Natural killer cell treated with Interleukin-12 subunit alpha and Interleukin-12 subunit beta and Interleukin-15 and Interleukin-18, amount 100 ng/mL, for 72 hours (primary cell): ENCODE measurements at places on chromosomes 16 and 17.

GRCh38 chr17:70169709-70170597, 621 bp downstream of the KCNJ2 start:
- H3K27ac ChIP-seq = no peak overlapping the region
- peaks cover 5% of the 10 kb centered on the region for H3K4me1 ChIP-seq
- peak overlapping the region; percentile 61 for H3K4me3 ChIP-seq
- H3K36me3 ChIP-seq = peaks cover 5% of the 10 kb centered on the region
- DNase-seq = no peak

- H3K27ac ChIP-seq = no peak overlapping the region
- no peak overlapping the region for H3K4me3 ChIP-seq
- peaks cover 33% of the 10 kb centered on the region for H3K36me3 ChIP-seq
- DNase-seq = no peak
Observed at GRCh38 chr17:81621494-81622130, 15.3 kb downstream of the NPLOC4 start.

- H3K36me3 ChIP-seq = no peaks in the 10 kb centered on the region
- H3K4me3 ChIP-seq = no peak overlapping the region
- no peak overlapping the region for H3K27ac ChIP-seq
- peaks cover under 1% of the 10 kb centered on the region for H3K4me1 ChIP-seq
- H3K27me3 ChIP-seq = peaks cover 83% of the 10 kb centered on the region
- no peak for DNase-seq
Observed at GRCh38 chr17:38571833-38572668, 33.7 kb downstream of the SRCIN1 start.

- no peak for DNase-seq
- H3K27ac ChIP-seq = no peak overlapping the region
- peaks cover 8% of the 10 kb centered on the region for H3K4me1 ChIP-seq
- no peak overlapping the region for H3K4me3 ChIP-seq
Observed at GRCh38 chr17:80224683-80225082, 4.5 kb downstream of the SLC26A11 start.

DNA sequence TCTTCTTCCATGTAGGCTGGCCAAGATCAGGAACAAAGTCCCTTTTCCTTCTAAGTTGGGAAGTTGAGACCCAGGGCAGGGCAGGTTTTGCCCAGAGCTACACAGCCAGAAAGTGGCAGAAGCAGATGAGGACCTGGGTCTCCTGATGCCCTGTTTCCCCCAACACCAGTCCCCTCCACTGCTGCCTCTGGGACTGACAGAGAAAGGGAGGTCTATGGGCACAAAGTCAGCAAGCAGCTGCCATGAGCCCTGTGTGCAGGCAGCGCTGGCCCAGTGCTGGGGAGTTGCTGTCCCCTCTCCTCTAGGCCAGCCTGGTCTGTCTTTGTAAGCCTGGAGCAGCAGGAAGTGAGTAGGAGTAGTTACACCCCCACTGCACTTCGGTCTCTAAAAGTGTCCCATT, 46.9 kb upstream of the NKD1 start:
- H3K27ac ChIP-seq = no peak overlapping the region
- peaks cover 7% of the 10 kb centered on the region for H3K27me3 ChIP-seq
- no peaks in the 10 kb centered on the region for H3K4me1 ChIP-seq
- no peak for DNase-seq
- H3K36me3 ChIP-seq = no peaks in the 10 kb centered on the region

GRCh38 chr17:43832976-43833829, at the start of gene MPP3:
Gene MPP3, minus strand, starts transcription at chr17:43833146. Its CDS starts 1,240 bp downstream, at chr17:43831906.
- no peak within 1 kb of the TSS for H3K27ac ChIP-seq
- H3K4me3 ChIP-seq = peak within 1 kb of the TSS; percentile 75
- DNase-seq = no peak
- no peaks in the 10 kb centered on the region for H3K36me3 ChIP-seq
- H3K27me3 ChIP-seq = peaks cover 32% of the 10 kb centered on the region
- peaks cover 12% of the 10 kb centered on the region for H3K4me1 ChIP-seq

GRCh38 chr16:14564323-14564722, 65.7 kb downstream of the PARN start:
- no peaks in the 10 kb centered on the region for H3K36me3 ChIP-seq
- no peak overlapping the region for H3K4me3 ChIP-seq
- DNase-seq = no peak
- H3K27ac ChIP-seq = no peak overlapping the region
- peaks cover 8% of the 10 kb centered on the region for H3K4me1 ChIP-seq

DNA sequence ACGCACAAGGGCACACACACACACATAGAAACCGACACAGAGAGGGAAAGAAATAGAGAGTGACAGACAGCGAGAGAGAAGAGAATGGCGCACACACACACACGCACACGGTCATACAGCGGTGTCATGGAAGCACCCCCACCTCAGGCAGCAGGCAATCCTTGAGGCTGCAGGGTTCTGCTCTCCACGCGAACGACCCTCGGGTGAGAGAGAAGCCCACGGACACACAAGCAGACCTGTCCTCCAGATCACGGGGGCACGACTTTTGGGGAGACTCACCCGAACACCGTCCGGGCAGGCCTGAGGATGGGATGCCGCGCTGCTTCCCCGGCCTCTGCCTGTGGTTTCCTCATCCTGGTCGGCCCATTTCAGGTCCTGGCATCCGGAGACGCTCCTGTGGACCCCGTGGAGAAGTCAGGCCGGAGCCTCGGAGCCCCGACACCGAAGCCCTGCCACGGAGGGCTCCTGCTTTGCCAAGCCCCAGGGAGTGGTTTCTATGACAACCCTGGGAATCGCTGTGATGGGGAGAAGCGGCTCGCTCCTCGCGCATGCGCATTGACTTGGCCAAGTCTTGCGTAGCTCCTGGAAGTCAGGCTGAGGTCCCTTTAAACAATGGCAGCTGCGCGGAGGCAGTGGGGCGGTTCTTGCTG, 118.2 kb upstream of the KCNJ18 start:
- peak overlapping the region; percentile 8 for H3K4me3 ChIP-seq
- no peak for DNase-seq
- H3K27ac ChIP-seq = no peak overlapping the region
- peaks cover 28% of the 10 kb centered on the region for H3K27me3 ChIP-seq

GRCh38 chr16:53821957-53822625, 118.1 kb downstream of the FTO start:
- no peak overlapping the region for H3K4me3 ChIP-seq
- peak overlapping the region; percentile 7 for H3K27ac ChIP-seq
- H3K27me3 ChIP-seq = no peaks in the 10 kb centered on the region

- no peaks in the 10 kb centered on the region for H3K27me3 ChIP-seq
- H3K4me3 ChIP-seq = no peak overlapping the region
- no peak for DNase-seq
- no peak overlapping the region for H3K27ac ChIP-seq
- H3K36me3 ChIP-seq = no peaks in the 10 kb centered on the region
Observed at GRCh38 chr16:495127-495748, 32.3 kb upstream of the CAPN15 start.

GRCh38 chr17:50213026-50214022, 11.9 kb upstream of the COL1A1 start:
- no peak overlapping the region for H3K4me3 ChIP-seq
- DNase-seq = peak; percentile 89
- no peak overlapping the region for H3K27ac ChIP-seq
- peaks cover 33% of the 10 kb centered on the region for H3K27me3 ChIP-seq
- no peaks in the 10 kb centered on the region for H3K36me3 ChIP-seq

GRCh38 chr17:38464723-38465390, 36.6 kb downstream of the ARHGAP23 start:
- H3K4me1 ChIP-seq = no peaks in the 10 kb centered on the region
- H3K27ac ChIP-seq = no peak overlapping the region
- H3K27me3 ChIP-seq = no peaks in the 10 kb centered on the region
- H3K36me3 ChIP-seq = no peaks in the 10 kb centered on the region
- no peak overlapping the region for H3K4me3 ChIP-seq

- H3K4me1 ChIP-seq = peaks cover 43% of the 10 kb centered on the region
- H3K36me3 ChIP-seq = no peaks in the 10 kb centered on the region
- H3K27me3 ChIP-seq = no peaks in the 10 kb centered on the region
- H3K27ac ChIP-seq = peak overlapping the region; percentile 67
Observed at GRCh38 chr16:3841729-3842508, 38.6 kb downstream of the CREBBP start.

GRCh38 chr17:37731056-37731455, 13.8 kb downstream of the HNF1B start:
- H3K4me1 ChIP-seq = no peaks in the 10 kb centered on the region
- H3K4me3 ChIP-seq = no peak overlapping the region
- no peak for DNase-seq
- no peak overlapping the region for H3K27ac ChIP-seq

GRCh38 chr17:676060-676700, 38.5 kb downstream of the VPS53 start:
- DNase-seq = no peak
- no peaks in the 10 kb centered on the region for H3K27me3 ChIP-seq
- H3K36me3 ChIP-seq = peaks cover 11% of the 10 kb centered on the region
- no peak overlapping the region for H3K27ac ChIP-seq

DNA sequence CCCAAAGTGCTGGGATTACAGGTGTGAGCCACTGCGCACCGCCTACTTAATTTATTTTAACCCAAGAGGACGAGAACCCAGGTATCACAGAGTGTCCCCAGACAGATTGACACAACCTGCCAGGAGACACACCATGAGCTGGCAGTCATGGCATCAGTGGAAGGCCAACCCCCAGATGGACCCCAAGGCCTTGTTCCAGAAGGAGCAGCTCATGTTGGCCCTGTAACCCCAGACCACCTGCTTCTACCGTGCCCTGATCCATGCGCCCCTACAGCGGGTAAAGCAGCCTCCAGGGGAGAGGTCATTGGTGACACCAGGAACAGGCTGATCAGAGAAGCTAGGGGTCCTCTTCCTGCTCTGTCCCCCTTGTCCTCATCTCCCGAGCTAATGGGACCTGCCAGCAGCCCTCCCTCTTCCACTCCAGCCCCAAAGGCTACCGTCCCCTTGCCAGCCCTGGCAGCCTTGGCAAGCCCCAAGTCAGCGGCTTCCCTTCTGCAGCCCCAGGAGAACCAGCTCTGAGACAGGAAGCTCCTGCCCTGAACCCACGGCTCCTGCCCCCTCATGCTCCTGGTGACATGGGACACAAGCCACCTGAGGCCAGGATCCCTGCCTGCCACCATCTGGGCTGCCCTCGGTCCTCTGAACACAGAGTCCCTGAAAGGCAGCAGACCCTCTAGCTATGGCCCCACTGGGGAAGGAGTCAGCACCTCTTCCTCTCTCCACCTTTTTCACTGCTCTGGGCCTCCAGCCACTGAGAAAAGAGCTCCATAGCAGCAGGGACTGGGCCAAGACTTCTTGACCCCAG, 6.3 kb downstream of the SULT1A1 start:
- no peak overlapping the region for H3K4me3 ChIP-seq
- no peaks in the 10 kb centered on the region for H3K27me3 ChIP-seq
- no peaks in the 10 kb centered on the region for H3K4me1 ChIP-seq
- H3K36me3 ChIP-seq = no peaks in the 10 kb centered on the region
- no peak overlapping the region for H3K27ac ChIP-seq

- DNase-seq = peak; percentile 56
- H3K27ac ChIP-seq = no peak overlapping the region
- no peaks in the 10 kb centered on the region for H3K27me3 ChIP-seq
Observed at GRCh38 chr17:50487213-50488096, 8.8 kb downstream of the RSAD1 start.

- peaks cover 12% of the 10 kb centered on the region for H3K4me1 ChIP-seq
- H3K27me3 ChIP-seq = peaks cover 9% of the 10 kb centered on the region
- no peaks in the 10 kb centered on the region for H3K36me3 ChIP-seq
- DNase-seq = no peak
- H3K27ac ChIP-seq = no peak overlapping the region
Observed at GRCh38 chr16:2468233-2468724, 2.8 kb upstream of the NTN3 start.

- H3K27me3 ChIP-seq = peaks cover 3% of the 10 kb centered on the region
- DNase-seq = no peak
- H3K4me1 ChIP-seq = peaks cover 4% of the 10 kb centered on the region
Observed at GRCh38 chr16:24908716-24909115, 63.0 kb downstream of the SLC5A11 start.

- H3K36me3 ChIP-seq = no peaks in the 10 kb centered on the region
- peaks cover 6% of the 10 kb centered on the region for H3K4me1 ChIP-seq
- DNase-seq = no peak
- H3K27ac ChIP-seq = peak overlapping the region; percentile 85
Observed at GRCh38 chr16:31128711-31129567, 6.6 kb downstream of the PRSS8 start.

DNA sequence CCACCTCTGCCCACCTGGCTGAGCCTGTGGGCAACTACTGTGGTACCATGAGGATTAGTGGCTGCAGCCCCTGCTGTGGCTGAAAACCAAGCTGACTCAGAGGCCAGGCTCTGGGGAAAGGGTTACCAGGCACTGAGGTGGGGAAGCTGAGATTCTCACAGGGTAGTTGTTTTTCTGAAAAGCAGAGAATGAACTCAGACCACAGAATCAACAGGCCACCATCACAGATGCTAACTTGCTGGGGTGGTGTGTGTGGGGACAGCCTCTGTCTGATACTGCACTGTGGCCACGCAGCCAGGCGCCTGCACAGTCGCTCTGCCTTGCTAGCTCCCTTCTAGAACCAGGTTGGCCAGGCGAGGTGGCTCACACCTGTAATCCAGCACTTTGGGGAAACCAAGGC, 28.8 kb downstream of the NPLOC4 start:
- H3K4me1 ChIP-seq = peaks cover 11% of the 10 kb centered on the region
- DNase-seq = peak; percentile 37
- no peaks in the 10 kb centered on the region for H3K27me3 ChIP-seq
- no peak overlapping the region for H3K27ac ChIP-seq

- H3K27me3 ChIP-seq = no peaks in the 10 kb centered on the region
- H3K36me3 ChIP-seq = no peaks in the 10 kb centered on the region
- H3K4me1 ChIP-seq = no peaks in the 10 kb centered on the region
- no peak for DNase-seq
- H3K27ac ChIP-seq = peak overlapping the region; percentile 43
- H3K4me3 ChIP-seq = no peak overlapping the region
Observed at GRCh38 chr16:46927273-46927672, 43.1 kb downstream of the GPT2 start.

- no peaks in the 10 kb centered on the region for H3K4me1 ChIP-seq
- peaks cover 23% of the 10 kb centered on the region for H3K27me3 ChIP-seq
- H3K36me3 ChIP-seq = no peaks in the 10 kb centered on the region
- no peak overlapping the region for H3K27ac ChIP-seq
Observed at GRCh38 chr16:49259330-49259729, 22.3 kb downstream of the CBLN1 start.

GRCh38 chr17:18919963-18920362, 32.0 kb upstream of the SLC5A10 start:
- no peak for DNase-seq
- no peaks in the 10 kb centered on the region for H3K27me3 ChIP-seq
- H3K36me3 ChIP-seq = peaks cover 15% of the 10 kb centered on the region
- peaks cover 33% of the 10 kb centered on the region for H3K4me1 ChIP-seq

- no peak overlapping the region for H3K27ac ChIP-seq
- no peak overlapping the region for H3K4me3 ChIP-seq
- no peaks in the 10 kb centered on the region for H3K36me3 ChIP-seq
Observed at GRCh38 chr17:3034578-3034920, 28.9 kb downstream of the OR1D5 start.

- H3K27me3 ChIP-seq = peaks cover 11% of the 10 kb centered on the region
- no peaks in the 10 kb centered on the region for H3K4me1 ChIP-seq
- H3K27ac ChIP-seq = no peak overlapping the region
- no peak overlapping the region for H3K4me3 ChIP-seq
- no peaks in the 10 kb centered on the region for H3K36me3 ChIP-seq
Observed at GRCh38 chr17:32286518-32286900, 20.9 kb downstream of the RHBDL3 start.

GRCh38 chr16:73189136-73189535, 141.2 kb upstream of the ZFHX3 start:
- no peak overlapping the region for H3K27ac ChIP-seq
- H3K4me3 ChIP-seq = no peak overlapping the region
- H3K36me3 ChIP-seq = no peaks in the 10 kb centered on the region
- no peaks in the 10 kb centered on the region for H3K27me3 ChIP-seq
- H3K4me1 ChIP-seq = no peaks in the 10 kb centered on the region
- DNase-seq = no peak

GRCh38 chr16:70736465-70737376, 50.9 kb upstream of the MTSS2 start:
- no peak overlapping the region for H3K4me3 ChIP-seq
- H3K36me3 ChIP-seq = no peaks in the 10 kb centered on the region
- H3K4me1 ChIP-seq = peaks cover 11% of the 10 kb centered on the region
- H3K27me3 ChIP-seq = no peaks in the 10 kb centered on the region
